Lower leg skin (tissue), 4 donors: ENCODE measurements at places on chromosomes 2 and 18. TPM values are rescaled to one million over a fixed set of nuclear protein-coding genes. Genes with fewer than 3 reads are reported as not detected.

GRCh38 chr2:28377195-28377816, 15.4 kb upstream of the FOSL2 start:
- no peak for DNase-seq

DNA sequence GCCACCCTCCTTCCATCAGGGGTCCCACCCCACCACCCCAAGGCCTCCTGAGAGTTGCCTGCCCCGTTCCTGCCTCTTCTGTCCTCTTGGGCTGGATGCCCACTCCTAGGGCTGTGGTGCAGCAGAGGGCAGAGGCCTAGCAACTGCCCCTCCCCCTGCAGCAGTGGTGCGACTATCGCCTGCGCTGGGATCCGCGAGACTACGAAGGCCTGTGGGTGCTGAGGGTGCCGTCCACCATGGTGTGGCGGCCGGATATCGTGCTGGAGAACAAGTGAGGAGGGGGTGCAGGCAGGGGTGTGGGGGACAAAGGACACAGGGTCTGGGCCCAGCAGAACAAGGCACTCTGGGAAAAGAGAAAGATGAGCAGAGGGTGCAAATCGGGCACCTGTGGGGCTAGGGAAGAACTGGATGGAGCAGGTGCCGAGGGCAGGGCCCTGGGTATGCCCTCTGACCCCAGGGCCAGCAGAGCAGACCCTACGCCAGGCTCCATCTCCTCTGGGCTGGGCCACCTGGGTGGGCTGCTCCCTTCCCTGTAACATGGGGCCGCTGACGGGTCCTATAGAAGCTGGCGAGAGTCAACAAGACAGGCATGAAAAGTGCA, 1.0 kb downstream of the CHRNG start:
- peak; percentile 68 for DNase-seq

DNA sequence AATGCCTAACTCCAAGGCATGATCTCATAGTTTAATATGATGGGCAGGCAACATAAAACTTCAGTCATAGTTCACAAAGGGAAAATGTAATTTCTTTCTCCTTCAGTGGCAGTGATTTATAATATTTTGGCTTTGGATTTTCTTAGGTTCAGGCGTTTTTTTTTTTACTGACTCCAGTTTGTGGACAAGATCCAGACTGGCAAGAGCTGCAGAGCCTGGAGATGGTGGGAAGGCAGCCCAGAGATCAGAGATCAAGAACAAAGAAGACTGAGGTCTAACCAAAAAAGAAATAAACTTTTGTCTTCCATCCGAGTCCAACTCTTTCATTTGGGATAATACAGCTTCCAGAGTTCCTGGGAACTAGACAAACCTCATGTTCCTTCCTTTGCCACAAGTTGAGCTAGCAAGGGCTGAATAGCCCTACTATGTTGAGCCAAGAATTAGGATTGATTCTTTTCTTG, 215.3 kb upstream of the SETBP1 start:
- DNase-seq, result no peak

Gene WNT6
- total RNA-seq, result 5.5 TPM

Gene TCF23
- total RNA-seq, result not detected

DNA sequence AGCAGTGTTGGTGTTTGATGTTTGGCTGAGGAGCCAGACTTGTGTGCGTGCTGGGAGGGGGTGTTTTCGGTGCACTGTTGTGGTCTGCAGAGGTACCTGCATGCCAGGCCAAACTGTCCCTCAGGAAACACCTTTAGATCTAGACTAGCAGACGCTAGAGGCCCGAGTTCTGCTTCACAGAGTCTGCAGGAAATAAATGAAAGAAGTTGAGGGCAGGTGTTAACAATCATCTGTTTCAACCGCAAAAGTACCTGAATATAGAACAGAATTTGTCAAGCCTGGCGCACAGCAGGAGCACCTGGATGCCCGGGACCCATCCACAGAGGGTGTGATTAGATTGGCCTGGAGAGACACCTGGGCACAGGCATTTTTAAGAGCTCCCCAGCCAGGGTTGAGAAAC, 40.5 kb upstream of the REL start:
- no peak for DNase-seq

- DNase-seq, result no peak
These were observed 225.3 kb upstream of the ARL4C start for GRCh38 chr2:234722176-234722575.

GRCh38 chr18:25880441-25880840, 210.0 kb downstream of the SS18 start:
- DNase-seq, result no peak

Gene SLC38A11
- not detected for total RNA-seq
